Progenitor cell of endocrine pancreas (in vitro differentiated cells): ENCODE measurements at places on chromosomes 5 and 9. TPM values are rescaled to one million over a fixed set of nuclear protein-coding genes. Genes with fewer than 3 reads are reported as not detected.

DNA sequence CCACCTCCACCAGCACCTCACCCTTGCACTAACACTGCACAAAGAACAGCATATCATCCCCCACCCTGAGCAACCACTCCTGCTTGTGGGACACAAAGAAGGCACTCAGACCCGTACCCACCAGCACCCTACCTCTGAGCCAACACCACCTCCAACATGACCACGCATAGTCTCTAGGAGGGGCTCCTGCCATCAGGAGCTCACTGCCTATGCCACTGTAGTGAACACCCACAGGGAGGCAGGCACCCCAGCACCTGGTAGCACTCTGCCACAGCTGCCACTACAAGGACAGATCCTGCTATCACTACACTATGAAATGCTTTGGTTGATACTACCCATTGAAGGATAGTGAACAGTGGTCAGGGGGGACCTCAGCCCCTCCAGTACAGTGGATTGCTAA lies 395.6 kb upstream of the GRAMD2B start:
- no peak for DNase-seq

- DNase-seq, result no peak
Observed at GRCh38 chr9:125861405-125862058, 114.4 kb downstream of the PBX3 start.

DNA sequence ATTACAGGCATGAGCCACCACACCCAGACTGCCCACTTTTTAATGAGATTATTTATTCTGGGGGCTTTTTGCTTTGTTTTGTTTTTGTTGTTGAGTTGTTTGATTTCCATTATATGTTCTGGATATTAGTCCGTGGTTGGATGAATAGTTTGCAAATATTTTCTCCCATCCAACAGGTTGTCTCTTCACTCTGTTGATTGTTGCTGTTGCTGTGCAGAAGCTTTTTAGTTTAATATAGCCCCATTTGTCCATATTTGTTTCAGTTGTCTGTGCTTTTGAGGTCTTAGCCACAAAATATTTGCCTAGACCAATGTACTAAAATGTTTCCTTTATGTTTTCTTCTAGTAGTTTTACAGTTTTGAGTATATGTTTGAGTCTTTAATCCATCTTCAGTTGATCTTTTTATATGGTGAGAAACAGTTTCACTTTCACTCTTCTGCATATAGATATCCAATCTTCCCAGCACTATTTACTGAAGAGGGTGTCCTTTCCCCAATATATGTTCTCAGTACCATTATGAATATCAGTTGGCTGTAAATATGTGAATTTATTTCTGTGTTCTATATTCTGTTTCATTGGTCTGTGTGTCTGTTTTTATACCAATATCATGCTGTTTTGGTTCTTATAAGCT lies 30.2 kb upstream of the TBCA start:
- no peak for DNase-seq

DNA sequence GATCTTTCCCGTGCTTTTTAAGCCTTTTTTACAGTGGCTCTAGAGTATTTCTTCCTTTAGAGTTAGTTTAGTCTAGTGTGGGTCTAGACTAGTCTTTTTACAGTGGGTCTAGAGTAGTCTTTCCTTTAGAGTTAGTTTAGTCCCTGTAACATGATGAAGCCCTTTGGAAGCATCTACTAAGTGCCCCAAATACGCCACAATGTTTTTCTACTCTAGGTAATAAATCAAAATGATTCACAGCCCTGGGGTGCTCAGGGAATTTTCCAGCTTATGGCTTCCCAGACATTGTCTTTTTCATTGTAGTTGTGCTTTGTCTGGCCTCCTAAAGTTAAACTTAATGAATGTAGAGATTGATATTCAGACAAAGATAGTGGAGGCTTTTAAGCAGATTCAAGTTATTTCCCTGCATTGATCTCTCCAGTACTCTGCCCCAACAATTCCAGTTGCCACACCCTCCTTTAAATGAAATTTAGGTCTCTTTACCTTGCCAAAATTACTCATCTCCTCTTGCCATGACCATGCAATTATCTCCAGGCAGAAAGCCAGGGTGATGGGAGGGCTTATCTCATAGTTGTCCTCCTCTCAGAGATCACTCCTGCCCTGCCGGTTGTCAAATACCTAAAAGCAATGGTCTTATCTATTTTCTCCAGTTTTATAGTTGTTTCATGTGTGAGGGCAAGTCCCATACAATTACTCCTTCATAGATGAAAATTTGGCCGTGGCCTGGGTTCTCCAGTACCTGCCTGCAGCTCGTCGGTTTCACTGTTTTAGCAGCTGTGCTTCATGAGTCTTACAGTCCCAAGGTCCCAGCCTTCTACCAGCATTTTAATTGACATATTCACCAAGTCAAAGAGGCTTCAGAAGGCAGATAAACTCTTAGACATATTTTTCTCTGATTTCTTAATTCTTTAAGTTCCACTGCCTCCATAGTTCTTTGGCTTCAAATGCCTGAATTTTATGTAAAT lies 794.0 kb upstream of the COX7C start:
- no peak for DNase-seq

DNA sequence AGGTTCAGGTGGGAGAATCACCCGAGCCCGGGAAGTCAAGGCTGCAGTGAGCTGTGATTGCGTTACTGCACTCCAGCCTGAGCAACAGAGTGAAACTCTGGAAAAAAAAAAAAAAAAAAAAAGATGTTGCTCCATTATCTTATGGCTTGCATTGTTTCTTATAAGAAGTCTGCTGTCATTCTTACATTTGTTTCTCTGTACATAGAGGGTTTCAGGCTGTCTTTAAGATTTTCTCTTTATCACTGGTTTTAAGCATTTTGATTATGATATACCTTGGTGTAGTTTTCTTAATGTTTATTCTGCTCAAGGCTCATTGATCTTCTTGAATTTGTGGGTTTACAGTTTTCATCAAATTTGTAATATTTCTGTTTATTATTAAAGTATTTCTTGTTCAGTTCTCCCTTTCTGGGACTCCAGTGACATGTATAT lies 35.2 kb downstream of the MVB12B start:
- DNase-seq, result no peak

DNA sequence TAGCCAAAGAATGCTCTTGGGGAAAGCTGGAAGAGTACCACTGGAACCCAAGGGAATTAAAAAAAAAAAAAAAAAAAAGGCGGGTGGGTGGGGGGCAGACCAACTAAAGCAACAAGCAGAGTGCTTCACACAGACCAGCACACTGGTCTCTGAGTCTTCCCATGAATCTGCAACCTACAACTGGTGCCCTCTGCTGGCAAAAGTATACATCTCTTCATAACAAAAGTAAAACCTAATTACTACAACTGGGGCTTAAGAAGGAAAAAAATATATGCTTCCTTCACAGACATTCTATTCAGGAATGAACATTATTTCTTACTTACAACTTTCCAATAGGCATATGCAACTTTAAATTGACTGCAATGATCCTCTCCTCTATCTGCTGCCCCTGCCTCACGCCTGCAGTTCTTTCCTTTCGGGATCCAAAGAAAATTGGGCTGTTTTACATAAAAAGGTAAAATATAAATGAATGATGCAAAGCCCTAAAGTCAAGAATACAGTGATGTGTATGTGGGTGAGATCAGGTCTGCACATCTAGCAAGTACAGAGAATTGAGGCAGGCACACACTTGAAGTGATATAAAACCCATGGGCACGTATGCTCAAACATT lies 7.2 kb upstream of the KLHL3 start:
- peak; percentile 28 for DNase-seq

- DNase-seq, result no peak
Observed at GRCh38 chr5:77204967-77205366, 5.5 kb upstream of the PDE8B start.

DNA sequence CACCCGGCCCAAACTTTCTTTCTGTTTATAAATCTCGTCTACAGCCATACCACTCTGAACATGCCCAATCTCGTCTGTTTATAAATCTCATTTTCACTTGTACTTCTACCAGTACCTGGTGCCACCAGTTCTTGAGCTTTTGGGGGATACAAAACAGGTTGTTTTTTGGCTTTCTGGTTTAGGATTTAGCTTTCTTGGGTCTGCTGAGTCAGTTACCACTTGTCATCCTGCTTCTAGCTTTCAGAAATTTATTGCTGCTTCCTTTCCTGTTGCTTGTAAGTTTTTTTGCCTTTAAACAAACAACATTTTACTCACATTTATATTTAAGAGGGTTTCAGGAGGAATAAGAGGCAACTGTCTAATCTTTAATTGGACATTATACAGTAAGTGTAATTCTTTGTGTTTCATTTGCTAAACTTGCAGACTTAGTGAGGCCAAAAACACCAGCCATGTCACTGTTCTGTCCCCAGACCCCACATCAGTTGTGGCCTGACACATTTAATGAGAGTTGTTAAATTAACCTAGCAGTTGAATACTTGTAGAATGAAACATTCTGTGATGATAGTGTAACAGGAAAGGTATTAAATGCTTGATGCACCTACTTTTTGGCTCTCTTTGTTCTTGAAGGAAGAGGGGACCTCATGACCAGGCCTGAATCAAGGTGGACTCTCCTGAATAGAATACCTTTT lies 11.8 kb downstream of the NDFIP1 start:
- no peak for DNase-seq

AFF4 gene
- 91.8 and 101 TPM in 2 replicates for total RNA-seq

AJM1 gene
- 5.1 and 5.8 TPM in 2 replicates for total RNA-seq

ADCY2 gene
- 4.5 and 8.7 TPM in 2 replicates for total RNA-seq
